ENCODE measurements at places on chromosomes 12 and 14.

GRCh38 chr12:12933742-12934141 is 18.2 kb downstream of the GPRC5D start:
- DNase-seq, result no peak

GRCh38 chr12:52306731-52307130 is 14.5 kb downstream of the KRT83 start:
- DNase-seq, result no peak

GRCh38 chr12:125892276-125892675 is 827.0 kb downstream of the AACS start:
- no peak for DNase-seq

DNA sequence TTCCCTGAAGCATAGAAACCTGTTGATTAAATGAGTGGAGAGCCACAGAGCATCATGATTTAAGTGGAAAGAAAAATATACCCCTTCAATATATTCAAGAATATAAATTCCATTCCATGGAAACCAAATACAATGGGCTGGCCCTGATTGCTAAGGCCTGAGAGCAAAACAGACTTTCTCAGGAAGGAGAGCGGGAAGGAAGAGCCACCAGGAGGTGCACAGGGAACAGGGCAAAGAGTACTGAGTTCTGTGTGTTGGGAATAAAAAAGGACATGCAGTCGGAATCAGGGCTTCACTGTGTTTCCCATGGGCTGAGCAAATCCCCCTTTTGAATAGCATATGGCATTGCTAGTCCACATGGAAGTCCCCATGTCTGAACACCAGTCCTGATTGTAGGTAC is 69.7 kb upstream of the PLEKHG3 start:
- DNase-seq, result no peak

- no peak for DNase-seq
Measured at GRCh38 chr14:103846097-103846496, 1.3 kb downstream of the PPP1R13B start.

All from stimulated activated CD4-positive, alpha-beta T cell treated with anti-CD3 and anti-CD28 coated beads, Interleukin-4, amount 100 ng/mL, for 1 hour (primary cell).